ENCODE measurements at places on chromosomes 16 and 17. TPM values are rescaled to one million over a fixed set of nuclear protein-coding genes. Genes with fewer than 3 reads are reported as not detected.

Gene MYH2
- total RNA-seq: 11.9 TPM

Gene KRT39
- total RNA-seq: not detected

GRCh38 chr17:65753348-65753747 is 191.9 kb upstream of the AXIN2 start:
- no peak overlapping the region for H3K27ac ChIP-seq
- H3K27me3 ChIP-seq: no peaks in the 10 kb centered on the region
- no peak overlapping the region for H3K4me3 ChIP-seq
- DNase-seq: no peak

DNA sequence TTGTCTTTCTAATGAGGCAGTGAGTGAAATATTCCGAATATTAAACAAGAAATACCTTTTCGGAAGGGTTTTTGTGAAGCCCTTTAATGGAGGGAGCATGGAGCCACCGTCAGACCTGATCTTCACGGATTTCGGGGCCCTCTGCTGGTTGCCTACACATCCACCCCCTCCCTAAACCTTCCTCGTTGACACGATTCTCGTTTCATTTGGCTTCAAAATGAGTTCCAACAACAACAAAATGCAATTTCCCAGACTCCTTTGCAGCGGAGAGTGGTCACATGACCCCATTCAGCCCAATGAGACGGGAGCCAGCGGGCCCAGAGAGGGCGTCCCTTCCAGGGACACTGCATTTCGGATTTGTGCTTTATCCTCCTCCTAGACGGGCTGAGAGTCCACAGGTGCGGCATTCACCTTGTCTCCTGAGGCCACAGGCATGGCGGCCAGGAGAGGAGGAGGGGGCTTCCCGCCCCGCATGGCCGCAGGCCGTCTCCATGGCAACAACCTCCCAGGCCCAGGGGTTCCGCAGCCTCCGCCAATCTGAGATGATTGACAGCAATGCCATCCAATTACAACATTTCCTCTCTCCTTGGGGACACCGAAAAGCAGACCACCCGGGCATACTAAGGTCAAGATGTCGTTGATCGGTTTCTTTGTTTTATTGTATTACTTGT is 259.8 kb downstream of the C16orf95 start:
- no peaks in the 10 kb centered on the region for H3K27me3 ChIP-seq
- peaks cover 27% of the 10 kb centered on the region for H3K4me1 ChIP-seq
- DNase-seq: no peak
- no peak overlapping the region for H3K4me3 ChIP-seq
- no peaks in the 10 kb centered on the region for H3K36me3 ChIP-seq

DNA sequence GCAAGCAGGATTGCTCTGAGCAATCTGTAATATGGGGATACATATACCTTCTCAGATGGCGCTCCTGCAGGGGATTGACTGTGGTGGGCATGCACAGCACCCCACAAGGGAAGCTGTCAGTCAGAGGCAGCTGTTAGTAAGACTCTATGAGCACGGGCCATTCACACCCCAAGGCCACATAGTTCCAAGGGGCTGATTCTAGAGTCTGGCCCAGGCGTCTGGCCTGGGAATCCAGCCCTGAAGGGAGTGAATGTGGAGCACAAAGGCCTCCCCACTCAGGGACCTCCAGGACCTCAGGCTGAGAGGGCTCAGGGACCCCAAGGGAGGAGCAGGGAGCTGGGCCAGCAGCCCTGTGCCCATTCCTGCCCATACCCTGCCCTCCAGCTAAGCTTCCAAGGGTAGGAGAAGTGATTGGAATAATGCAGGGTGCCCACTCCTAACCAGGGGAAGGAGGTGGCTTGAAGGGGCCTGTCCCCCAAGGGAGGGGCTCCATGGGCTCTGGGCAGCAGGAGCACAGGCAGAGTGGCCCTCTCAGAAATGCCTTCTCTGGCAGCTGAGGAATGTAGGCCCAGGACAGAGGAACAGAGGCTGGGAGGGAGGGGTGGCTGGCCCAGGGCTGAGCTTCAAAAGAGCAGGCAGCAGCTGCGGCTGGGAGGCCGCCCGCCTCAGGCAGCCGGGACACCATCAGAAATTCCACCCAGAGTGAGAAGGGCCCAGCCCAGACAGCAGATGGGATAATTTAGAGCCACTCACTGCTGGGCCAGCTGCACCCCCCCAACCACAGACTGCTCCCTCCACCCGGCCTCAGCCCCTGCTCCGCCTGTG is 48.9 kb upstream of the MRPS23 start:
- H3K4me3 ChIP-seq: no peak overlapping the region
- H3K27ac ChIP-seq: peak overlapping the region; percentile 77
- no peaks in the 10 kb centered on the region for H3K27me3 ChIP-seq
- no peaks in the 10 kb centered on the region for H3K36me3 ChIP-seq

DNA sequence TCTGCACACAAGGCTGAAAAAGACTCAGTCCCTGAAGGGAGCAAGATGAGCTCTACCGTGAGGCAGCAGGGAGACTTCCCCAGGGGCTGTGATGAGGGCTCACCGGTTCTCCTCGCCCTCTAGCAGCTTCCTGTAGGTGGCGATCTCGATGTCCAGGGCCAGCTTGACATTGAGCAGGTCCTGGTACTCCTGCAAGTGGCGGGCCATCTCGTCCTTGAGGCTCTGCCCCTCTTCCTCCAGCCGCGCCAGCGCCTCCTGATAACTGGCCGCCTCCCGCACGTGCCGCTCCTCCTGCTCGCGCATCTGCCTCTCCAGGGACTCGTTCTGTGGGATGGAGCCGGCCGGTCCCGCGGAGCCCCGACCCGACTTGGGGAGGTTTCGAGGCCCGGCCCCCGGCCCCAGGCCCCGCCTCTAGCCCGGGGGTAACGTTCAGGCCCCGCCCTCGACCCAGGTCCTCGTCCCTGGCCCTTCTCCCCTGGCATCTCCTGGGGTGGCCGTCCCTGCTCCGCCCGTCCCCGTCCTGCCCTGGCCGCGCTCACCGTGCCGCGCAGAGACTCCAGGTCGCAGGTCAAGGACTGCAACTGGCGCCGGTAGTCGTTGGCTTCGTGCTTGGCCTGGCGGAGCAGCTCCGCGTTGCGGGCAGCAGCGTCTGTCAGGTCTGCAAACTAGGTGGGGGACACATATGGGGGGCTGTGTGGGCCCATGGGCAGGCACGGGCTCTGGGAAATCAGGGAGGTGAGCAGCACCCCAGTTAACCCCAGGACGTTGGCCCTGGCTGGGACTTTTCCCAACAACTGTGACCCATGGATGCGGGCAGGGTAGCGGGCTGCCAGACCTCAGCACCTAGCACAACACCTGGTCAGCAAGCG is 3.9 kb downstream of the GFAP start:
- DNase-seq: no peak
- peaks cover 29% of the 10 kb centered on the region for H3K4me1 ChIP-seq
- peak overlapping the region; percentile 55 for H3K4me3 ChIP-seq

DNA sequence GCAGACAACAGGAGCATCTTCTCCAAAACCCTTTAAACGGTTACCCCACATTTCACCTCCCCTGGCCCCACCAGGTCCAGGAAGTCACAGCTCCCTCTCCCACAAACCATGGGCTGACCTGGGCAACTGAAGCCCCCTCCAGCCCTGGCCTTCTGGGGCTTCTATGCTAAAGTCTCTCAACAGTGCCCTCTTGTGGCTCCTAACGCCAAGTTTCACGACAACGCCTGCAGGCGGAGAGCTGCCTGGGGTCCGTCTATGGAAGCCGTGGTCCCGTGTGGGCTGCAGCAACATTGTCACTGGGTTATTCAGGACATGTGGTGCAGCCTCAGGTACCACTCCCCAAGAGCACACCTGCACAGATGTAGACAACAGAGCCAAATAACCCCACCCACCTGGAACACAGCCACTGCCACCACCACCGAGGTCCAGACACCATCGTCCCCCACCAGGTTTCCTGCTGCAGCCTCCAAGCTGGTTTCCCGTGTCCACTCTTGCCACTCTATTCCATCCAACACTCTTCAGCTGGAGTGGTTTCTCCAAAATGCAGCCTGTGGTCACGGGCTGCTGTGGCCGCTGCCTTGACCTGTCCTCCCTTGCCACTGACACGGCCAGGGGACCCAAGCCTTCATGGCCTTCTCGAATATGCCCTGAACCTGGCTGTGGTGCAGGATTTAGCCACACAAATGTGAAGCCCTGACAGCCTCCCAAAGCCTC is 19.1 kb downstream of the C16orf95 start:
- no peak overlapping the region for H3K4me3 ChIP-seq
- H3K27ac ChIP-seq: no peak overlapping the region
- no peaks in the 10 kb centered on the region for H3K27me3 ChIP-seq
- H3K4me1 ChIP-seq: no peaks in the 10 kb centered on the region
- DNase-seq: no peak

DNA sequence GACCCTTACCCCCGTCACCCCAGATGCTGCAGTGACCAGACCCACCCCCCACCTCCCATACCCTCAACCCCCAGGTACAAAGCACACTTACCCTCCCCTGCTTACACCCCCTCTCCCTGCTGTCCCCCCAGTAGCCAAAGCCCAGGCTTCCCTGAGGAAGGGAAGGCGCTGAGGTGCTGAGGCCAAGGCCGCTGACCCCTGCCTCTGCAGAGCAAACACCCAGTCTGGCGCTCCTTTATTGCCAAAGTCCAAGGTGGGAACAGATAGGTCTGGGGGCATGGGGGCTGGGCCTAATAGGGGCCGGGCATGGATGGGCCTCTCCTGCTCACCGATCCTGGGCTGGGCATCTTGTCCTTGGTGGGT is 683 bp downstream of the LCAT start:
- H3K36me3 ChIP-seq: peaks cover 65% of the 10 kb centered on the region
- H3K27me3 ChIP-seq: no peaks in the 10 kb centered on the region
- H3K4me3 ChIP-seq: no peak overlapping the region
- H3K27ac ChIP-seq: peak overlapping the region; percentile 84
- DNase-seq: no peak
- H3K4me1 ChIP-seq: peaks cover 12% of the 10 kb centered on the region

- no peaks in the 10 kb centered on the region for H3K4me1 ChIP-seq
- no peak overlapping the region for H3K27ac ChIP-seq
- no peaks in the 10 kb centered on the region for H3K36me3 ChIP-seq
- no peak overlapping the region for H3K4me3 ChIP-seq
- DNase-seq: no peak
- no peaks in the 10 kb centered on the region for H3K27me3 ChIP-seq
These were observed 71.6 kb downstream of the CDK5R1 start for GRCh38 chr17:32558326-32558955.

DNA sequence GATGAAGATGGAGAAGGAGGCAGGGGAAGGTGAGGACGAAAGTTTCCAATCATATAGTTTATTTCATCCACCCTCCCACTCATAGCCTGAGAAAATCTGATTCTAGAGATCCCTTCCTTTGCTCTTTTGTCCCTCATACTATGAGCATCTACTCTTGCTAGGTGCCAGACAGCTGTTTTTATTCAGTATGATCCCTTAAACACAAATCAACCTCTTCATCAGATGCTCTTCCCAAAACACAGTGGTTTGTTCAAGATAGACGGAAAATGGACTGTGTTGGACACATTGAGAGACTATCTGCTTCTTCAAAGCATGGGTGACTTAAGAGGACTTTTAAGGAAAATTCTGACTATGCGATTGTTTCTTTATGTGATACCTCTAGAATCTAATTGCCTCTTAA is 49.4 kb upstream of the XYLT1 start:
- no peaks in the 10 kb centered on the region for H3K36me3 ChIP-seq
- H3K27ac ChIP-seq: no peak overlapping the region
- no peaks in the 10 kb centered on the region for H3K27me3 ChIP-seq
- no peak overlapping the region for H3K4me3 ChIP-seq

- DNase-seq: no peak
- H3K27me3 ChIP-seq: no peaks in the 10 kb centered on the region
- no peak overlapping the region for H3K4me3 ChIP-seq
- no peak overlapping the region for H3K27ac ChIP-seq
- no peaks in the 10 kb centered on the region for H3K4me1 ChIP-seq
These were observed 43.5 kb downstream of the HS3ST2 start for GRCh38 chr16:22857296-22858025.

DNA sequence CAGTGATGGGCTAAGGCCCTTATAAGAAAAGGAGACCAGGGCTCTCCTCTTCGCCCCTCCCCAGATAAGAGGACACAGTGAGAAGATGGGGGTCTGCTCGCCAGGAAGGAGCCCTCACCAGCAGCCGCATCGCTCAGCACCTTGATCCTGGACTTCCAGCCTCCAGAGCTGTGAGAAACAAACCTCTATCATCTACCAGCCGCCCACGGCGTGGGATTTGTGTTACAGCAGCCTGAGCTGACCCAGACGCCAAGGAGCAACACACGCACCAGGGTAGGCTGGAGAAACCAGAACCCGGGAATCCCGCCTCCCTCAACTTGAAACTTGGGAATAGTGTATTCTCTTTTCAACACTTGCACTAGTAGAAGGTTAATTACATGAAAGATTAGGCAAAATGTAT is 4.2 kb upstream of the ZG16B start:
- no peaks in the 10 kb centered on the region for H3K4me1 ChIP-seq
- no peaks in the 10 kb centered on the region for H3K36me3 ChIP-seq
- no peak overlapping the region for H3K27ac ChIP-seq
- DNase-seq: no peak

Gene CCL22
- not detected for total RNA-seq

Gene TPSD1
- not detected for total RNA-seq

Gene MYH13
- not detected for total RNA-seq

GRCh38 chr16:51982715-51983680 is 563.9 kb downstream of the TOX3 start:
- DNase-seq: no peak
- no peaks in the 10 kb centered on the region for H3K27me3 ChIP-seq
- no peaks in the 10 kb centered on the region for H3K4me1 ChIP-seq

- H3K27ac ChIP-seq: no peak overlapping the region
- no peaks in the 10 kb centered on the region for H3K4me1 ChIP-seq
- H3K27me3 ChIP-seq: no peaks in the 10 kb centered on the region
- no peak overlapping the region for H3K4me3 ChIP-seq
- H3K36me3 ChIP-seq: no peaks in the 10 kb centered on the region
These were observed 104.2 kb downstream of the SNX11 start for GRCh38 chr17:48211787-48212186.

Gene SOX8
- 10.1 TPM for total RNA-seq

DNA sequence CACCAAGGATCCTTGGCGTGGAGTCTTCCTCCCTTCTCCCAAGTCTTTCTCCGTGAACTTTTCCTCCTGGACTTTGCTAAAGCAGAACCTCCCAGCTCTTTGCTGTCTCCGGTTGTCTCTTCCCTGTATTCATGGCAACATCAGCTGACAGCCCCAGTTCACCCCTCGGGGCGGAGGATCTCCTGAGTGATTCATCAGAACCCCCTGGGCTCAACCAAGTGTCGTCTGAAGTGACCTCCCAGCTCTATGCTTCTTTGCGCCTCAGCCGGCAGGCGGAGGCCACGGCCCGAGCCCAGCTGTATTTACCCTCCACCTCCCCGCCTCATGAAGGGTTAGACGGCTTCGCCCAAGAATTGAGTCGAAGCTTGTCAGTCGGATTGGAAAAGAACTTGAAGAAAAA is 943 bp downstream of the CNTROB start:
- H3K27me3 ChIP-seq: no peaks in the 10 kb centered on the region
- no peak for DNase-seq
- H3K4me3 ChIP-seq: peak overlapping the region; percentile 98
- peaks cover 28% of the 10 kb centered on the region for H3K4me1 ChIP-seq
- peaks cover 10% of the 10 kb centered on the region for H3K36me3 ChIP-seq

Measured in thoracic aorta (tissue), 2 donors.